SJCRH30 (cell line): ENCODE measurements at places on chromosomes 16 and 17.

GRCh38 chr17:7404737-7405349 lies 946 bp upstream of the TMEM256 start:
- DNase-seq, result no peak

GRCh38 chr17:80443916-80444643 lies 29.1 kb downstream of the ENDOV start:
- DNase-seq, result no peak

GRCh38 chr17:9383826-9384225 lies 191.8 kb downstream of the STX8 start:
- no peak for DNase-seq

DNA sequence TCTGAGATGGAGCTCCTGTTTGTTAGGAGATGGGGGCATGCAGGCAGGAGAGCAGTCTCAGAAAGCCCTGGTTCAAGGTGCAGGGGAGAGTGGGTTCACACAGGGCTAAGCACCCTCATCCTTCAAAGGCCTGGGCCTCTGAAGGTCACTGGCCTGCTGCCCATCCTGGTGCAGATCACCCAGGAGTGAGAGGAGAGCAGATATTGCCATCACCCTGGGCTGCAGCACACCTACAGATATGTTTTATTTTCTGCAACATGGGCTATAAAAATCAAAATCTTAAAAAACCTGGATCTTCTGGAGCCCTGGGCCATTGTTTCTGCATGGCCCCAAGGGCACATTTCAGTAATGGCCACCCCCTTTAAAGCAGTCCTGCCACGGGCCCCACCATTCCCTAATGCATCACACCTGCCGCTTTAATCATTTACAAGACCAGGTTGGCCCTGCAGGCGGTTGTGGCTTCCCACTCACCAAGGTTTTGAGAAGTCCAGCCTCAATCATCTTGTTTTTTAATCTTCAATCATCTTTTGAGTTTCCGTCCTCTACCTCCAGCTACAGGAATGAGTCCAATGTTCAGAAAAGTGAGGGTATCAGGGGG lies 20.4 kb upstream of the NUP93 start:
- no peak for DNase-seq

GRCh38 chr16:16169615-16170014 lies 53.7 kb downstream of the ABCC6 start:
- no peak for DNase-seq

GRCh38 chr17:50866950-50867362 lies 802 bp upstream of the TOB1 start:
- peak; percentile 67 for DNase-seq

DNA sequence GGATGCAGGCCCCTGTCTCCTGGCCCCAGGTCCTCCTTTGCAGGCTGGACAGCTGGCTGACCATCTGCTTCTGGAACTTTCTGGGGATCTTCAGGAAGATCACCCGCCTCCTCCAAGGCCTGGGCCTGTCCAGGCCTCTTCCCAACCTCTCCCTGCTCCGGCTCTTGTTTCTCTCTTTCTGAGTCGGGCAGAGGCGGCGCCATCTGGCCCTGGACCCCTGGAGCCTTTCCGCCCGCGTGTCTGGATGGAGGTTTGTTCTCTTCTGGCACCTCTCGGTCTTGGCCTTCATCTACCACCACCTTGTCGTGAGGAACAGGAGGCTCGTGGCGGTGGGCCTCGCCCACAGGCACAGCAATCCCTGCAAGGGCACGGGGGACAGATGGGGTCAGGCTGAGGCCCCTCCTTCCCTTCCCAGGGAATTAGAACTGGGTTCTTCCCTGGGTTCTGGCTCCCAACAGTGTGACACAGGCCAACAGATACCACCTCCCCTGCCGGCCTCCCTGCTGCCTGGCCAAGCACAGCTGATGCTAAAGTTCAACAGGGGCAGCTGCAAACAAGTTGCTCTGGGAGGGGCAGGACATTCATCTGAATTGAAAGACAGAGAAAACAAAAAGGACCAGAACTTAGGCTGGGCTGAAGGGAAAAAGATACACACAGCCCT lies 13.3 kb downstream of the NDUFAF8 start:
- DNase-seq, result no peak

- DNase-seq, result no peak
Observed at GRCh38 chr17:29674281-29674680, 51.6 kb upstream of the CORO6 start.

DNA sequence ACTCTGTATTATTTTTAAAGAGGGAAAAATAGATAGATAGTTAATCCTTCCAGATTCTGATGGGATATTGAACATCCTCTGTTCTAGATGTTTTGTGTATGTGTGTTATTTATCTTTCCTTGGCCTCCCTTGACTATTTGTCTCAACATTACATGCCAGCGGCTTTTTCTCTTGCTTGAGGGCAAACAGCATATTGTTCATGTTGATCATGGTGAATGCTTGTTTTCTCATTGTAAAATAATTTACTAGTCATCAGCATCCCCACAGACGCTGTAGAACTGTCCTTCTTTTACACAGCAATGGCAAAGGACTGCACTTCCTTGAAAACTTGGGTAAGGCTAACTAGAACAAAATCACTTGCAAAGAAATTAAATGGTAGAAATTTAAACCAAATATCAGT lies 1376.4 kb upstream of the GOT2 start:
- DNase-seq, result no peak

- DNase-seq, result no peak
Observed at GRCh38 chr17:80673152-80673920, 128.7 kb downstream of the RPTOR start.

DNA sequence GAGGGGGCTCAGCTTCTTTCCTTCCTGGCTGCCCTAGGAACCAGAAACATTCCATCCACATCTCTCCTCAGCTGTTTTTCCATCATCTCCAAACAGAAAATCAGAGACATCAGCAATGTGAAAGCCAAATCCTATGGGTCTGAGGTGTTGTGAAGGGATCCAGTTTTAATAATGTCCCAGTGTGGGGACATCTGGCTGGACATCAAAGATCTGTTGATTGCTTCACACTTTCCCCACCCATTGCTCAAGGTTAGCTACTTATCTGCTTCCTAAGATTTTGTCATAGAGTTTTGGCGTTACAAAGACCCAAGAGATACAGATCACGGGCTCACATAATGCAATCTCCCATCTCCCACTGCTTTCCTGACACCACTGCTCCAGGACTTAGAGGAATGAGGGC lies 47.8 kb upstream of the AXIN2 start:
- DNase-seq, result no peak

DNA sequence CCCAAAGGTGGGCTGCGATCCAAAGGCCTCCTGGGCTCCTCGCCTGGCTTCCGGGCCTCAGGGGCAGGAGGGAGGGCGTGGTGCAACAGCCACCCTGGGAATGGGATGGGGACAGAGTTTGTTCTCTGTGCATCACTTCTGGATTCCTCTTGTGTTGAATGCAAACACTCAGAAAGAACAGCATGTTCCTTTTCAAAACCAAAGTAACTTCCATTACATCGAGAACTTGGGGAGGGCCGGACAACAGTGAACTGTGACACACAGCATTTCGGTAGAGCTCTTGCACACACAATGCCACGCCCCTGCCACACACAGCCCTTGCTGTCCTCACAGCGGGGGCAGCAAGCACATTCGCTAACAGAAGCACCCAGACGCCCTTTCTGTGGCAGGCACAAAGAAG lies 36.1 kb upstream of the FASN start:
- no peak for DNase-seq

GRCh38 chr16:53998966-53999522 lies 287.5 kb downstream of the IRX3 start:
- DNase-seq, result peak; percentile 5

- peak; percentile 67 for DNase-seq
Observed at GRCh38 chr16:2675714-2676113, 6.6 kb upstream of the KCTD5 start.

DNA sequence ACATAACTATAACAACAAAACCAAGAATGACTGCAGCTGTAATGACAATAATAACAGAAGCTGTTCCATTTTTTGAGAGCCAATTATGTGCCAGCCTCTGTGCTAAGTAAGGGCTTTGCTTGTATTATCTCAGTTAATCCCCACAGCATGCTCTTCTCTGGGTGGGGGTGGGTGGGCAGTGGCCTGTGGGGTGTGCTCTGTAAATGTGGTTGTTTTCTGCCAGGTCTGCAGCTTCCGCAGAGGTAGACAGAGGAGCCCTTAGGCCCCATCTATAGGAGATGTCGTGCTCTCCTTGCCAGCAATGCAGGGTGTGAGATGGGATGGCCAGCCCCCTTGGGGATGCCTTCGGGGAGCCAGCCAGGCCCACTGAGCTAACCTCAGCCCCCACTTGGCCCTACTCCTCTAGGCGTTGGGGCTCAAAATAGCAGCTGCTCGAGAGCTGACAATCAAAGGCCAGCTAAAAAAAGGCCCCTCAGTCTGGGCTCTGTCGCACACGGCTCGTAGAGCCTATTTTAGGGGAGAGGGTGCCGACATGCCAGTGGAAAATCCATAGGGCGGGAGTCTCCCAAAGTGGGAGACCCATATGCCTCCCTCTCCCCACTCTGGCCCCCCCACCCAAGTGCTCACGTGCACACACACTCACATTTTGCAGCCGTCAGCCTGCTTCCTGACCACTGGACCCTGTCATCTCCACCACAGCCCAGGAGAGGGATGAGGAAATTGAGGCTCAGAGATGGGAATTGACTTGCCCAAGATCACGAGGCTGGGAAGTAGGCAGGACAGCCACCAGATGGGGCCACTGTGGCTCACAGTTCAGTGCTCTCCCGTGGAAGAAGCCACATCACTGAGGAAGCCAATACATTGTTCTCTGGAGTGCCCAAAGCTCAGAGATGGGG lies 15.8 kb downstream of the CDH16 start:
- peak; percentile 56 for DNase-seq

- DNase-seq, result no peak
Observed at GRCh38 chr16:14475370-14476139, 154.5 kb downstream of the PARN start.

DNA sequence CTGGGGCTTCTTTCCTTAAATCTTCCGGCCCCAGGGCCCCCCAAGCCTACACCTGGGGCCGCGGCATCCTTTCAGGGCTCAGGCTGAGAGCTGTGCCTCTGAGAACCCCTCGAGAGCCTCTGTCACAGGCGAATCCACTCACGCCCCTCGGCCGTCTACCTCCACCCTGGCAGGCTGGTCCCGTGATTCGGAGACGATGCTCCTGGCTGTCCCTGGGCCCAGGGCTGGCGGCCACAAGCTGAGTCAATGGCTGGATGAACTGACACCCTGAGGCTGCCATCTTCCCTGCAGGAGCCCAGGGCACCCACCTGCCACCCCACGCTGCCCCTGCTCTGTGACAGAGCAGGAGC lies 4.4 kb downstream of the TEPSIN start:
- no peak for DNase-seq

- DNase-seq, result no peak
Observed at GRCh38 chr16:8663192-8664089, 11.0 kb upstream of the ABAT start.

GRCh38 chr16:19232988-19233387 lies 52.5 kb upstream of the CLEC19A start:
- DNase-seq, result no peak

GRCh38 chr17:1197781-1198490 lies 18.2 kb upstream of the ABR start:
- DNase-seq, result peak; percentile 31

- no peak for DNase-seq
Observed at GRCh38 chr17:59619035-59619297, 729 bp upstream of the CLTC start.

- DNase-seq, result no peak
Observed at GRCh38 chr17:69999253-69999652, 75.8 kb upstream of the KCNJ16 start.

DNA sequence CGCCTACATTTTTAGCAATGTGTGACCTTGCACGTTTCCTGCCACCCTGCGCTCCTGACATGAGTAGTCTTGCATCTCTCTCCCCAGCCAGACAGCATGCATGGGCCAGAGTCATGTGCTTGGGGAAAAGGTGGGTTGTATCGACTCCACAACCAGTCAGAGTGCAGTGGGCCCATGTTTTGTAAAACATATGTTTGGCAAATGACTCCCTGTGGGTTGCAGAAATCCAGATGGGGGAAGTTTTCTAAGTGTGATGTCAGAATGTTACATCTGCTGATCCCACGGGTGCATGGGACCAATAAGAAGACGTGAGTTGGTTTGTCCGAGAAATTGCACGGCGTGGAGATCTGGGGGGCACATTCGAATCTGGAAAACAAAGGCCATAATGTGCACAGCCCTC lies 147.1 kb downstream of the FOXL1 start:
- no peak for DNase-seq

- DNase-seq, result no peak
Observed at GRCh38 chr17:79044462-79044861, 20.5 kb downstream of the C1QTNF1 start.

- peak; percentile 91 for DNase-seq
Observed at GRCh38 chr17:15414532-15415306, 52.7 kb downstream of the CDRT4 start.

- DNase-seq, result no peak
Observed at GRCh38 chr17:57206928-57207327, 49.4 kb upstream of the MSI2 start.

- DNase-seq, result no peak
Observed at GRCh38 chr16:53556521-53556920, 53.5 kb upstream of the AKTIP start.

DNA sequence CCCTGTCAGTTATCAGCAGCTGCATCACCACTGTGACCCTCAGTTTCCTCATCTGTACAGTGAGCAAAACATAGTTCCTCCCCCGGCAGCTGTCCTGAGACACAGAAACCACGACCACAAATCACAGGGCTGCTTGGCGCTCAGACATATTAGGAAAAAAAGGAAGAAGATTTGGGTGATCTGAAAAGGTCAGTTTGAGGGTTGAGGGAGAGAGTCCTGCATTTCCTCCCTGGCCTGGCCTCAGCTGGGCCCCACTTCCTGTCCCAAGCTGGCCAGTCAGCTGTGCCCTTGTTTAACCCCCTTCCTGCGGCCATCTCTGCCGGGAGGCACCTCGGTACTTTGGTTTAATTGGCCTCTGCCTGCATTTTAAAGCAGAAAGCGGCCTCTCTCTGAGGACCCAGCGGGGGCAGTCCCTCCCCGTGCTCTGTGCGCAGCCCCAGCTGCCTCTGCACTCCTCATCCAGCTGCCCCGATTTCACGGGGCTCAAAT lies 24.0 kb upstream of the CIBAR2 start:
- peak; percentile 97 for DNase-seq

DNA sequence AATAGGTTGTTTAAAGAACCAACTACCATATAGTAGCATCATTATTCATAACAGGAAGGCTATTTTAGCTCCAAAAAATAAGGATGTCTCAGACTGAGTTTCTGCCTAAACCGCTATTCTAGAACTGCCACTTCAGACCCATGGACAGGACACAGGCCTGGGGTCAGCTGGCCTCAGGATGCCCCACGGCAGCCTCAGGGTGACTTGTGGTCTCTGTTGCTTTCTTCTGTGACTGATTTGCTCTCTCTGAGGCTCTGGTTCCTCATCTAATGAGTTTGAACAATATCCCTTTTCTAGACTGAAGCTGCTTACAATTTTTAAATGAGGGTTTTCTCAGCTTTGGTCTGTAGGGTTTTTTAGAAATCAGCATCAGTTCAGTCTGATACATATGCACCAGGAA lies 31.8 kb upstream of the IRF8 start:
- DNase-seq, result no peak
